Hypothalamus (tissue), 51 donors: ENCODE measurements at places on chromosomes 16 and 17.

DNA sequence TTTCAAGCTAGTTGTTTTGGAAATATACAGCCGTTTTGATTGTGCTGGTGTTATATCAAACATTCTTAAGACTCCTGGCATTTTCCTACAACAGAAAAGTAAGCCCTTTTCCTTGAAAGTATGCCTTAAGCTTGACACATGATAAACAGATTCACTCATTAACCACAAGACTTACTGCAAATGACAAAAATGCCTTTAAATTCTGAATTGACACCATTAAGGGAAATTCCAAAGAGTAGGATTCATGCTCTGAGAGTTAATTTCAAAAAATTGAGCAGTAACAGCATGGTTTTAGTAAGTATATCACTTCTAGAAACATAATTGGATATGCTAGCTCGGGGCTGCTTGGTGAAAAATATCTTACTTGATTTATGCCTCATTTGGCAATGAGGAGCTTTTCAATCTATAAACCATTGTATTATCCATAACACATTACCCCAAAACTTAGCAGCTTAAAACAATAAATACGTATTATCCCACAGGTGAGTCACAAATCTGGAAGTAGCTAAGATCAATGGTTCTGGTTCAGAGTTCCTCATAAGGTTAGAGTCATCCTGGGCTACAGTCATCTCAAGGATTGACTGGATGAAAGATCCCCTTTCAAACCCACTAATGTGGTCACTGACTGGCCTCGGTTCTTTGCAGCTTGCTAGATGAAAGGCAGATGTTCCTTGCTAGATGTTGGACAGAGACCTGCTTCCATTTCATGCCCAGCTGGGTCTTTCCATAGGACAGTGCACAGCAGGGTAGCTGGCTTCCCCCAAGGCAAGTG is 8.2 kb upstream of the PHAF1 start:
- no peak for DNase-seq

DNA sequence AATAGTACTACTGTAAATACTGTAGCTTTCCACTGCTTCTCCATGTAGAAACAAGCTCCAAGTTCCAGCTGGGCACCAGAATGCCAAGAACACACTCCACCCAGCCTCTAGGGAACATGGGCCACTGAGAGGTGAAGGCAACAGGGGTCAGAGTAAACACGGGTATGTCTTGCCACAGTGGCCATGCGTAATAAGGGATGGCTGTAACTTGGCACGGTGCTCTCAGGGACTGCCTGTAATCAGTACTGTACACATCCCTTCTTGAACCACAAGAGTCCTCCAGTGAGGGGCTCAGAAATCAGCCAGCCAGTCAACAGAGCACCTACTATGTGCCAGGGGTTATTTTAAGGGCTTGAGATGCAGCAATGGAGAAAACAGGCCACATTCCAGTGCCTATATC is 10.8 kb downstream of the LRRC59 start:
- DNase-seq = no peak

DNA sequence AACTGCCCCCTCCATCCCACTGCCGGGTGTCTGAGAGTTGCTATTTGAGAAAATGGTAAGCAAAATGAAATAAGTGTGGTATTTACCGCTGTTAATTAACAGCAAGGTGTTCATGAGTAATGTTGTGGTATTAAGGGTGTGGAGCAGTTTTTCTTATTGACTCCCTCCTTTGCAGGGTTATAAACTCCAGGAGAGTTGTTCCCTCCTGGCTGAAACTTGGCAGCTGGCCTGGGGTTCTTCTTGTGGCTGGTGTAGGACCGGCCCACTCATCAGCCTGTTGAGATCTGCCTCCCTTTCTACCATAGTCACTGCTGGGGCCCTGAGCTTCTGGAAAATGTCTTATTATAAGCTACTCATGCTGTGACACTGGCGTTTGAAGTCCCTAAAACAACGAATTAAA is 128.6 kb downstream of the SOX9 start:
- DNase-seq = no peak

DNA sequence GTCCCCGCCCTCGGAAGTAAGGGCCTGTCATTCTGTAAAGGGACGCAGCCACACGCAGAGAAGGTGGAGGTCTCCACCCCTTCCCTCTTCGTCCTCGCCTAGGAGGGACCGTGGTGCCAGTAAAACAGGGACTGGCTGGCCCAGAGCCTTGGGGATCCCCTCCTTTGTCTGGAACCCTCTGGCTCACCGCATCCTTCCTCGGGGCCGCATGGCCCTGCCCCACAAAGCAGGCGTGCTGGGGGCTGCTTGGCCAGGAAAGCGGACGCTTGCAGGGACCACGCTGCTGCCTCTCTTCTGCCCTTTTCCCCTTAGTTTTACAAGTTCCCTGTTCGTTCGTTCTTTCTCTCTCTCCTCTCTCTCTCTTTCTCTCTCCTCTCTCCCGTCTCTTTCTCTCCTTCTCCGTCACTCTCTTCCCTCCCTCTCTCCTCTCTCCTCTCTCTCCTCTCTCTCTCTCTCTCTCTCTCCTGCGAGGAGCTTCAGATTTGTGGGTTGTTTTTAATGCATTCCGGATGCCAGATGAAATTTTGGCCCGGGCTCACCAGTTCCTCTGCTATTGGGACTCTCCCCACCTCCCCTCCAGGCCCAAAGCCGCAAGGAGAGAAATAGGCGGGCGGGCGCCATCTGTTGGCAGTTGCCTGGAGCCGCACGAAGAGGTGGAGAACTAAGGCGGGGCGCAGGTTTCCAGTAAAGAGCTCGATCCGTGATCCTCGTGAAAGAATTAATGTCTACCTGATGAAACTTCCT is 35.1 kb upstream of the CDRT4 start:
- peak; percentile 70 for DNase-seq

- no peak for DNase-seq
Observed at GRCh38 chr16:85278839-85279238, 166.6 kb upstream of the CIBAR2 start.

DNA sequence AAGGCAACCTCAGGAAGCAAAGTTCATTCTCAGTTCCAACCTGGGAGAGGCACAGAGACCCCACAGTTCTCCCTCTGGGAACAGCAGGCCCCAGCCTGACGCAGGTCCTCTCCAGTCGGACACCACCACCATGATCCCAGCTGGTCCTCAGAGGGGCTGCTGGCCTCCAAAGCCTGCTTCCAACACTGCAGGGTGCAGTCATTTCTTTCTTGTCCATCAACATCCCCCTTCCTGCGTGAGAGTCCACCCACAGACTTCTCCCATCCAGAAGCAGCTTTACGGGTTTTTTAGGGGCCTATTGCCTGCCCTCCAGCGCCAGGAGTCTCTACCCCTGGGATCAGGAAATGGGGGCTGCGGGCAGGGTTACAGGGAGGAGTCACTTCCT is 29.3 kb upstream of the TNRC6C start:
- no peak for DNase-seq

DNA sequence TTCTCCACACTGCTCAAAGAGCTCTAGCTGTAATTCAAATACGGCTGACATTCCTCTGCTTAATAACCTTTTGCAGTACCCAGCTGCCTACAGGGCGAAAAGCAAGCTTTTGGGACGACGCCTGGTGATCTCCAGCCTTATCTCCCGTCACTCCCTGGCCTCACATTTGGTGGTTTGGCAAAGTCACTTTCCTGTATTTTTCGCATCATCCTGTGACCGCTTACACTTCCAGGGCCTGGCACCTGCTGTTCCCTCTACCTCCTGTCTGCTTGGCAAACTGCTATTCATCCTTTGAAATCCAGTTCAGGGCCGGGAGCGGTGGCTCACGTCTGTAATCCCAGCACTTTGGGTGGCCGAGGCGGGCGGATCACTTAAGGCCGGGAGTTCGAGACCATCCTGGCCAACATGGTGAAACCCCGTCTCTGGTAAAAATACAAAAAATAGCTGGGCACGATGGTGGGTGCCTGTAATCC is 2.7 kb upstream of the BHLHA9 start:
- DNase-seq = no peak

DNA sequence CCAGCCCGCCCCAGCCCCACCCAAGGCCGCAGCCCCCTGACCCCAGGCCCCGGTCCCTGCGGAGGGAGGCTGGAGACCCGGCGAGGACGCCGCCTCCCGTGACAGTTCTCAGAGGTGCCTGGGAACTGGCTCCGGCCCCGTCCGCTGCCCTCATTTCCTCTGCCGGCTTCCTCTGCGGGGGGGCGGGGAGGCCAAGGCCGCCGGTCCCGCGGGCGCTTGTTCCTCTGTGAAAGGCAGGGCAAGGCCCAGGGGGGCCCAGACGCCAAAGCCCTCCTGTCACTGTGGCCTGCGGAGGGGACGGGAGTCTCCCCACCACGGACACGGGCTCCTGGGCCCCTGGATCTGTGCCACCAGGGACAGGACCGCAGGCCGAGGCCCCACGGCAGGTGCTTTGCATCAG is 5.0 kb upstream of the PVALEF start:
- DNase-seq = no peak

DNA sequence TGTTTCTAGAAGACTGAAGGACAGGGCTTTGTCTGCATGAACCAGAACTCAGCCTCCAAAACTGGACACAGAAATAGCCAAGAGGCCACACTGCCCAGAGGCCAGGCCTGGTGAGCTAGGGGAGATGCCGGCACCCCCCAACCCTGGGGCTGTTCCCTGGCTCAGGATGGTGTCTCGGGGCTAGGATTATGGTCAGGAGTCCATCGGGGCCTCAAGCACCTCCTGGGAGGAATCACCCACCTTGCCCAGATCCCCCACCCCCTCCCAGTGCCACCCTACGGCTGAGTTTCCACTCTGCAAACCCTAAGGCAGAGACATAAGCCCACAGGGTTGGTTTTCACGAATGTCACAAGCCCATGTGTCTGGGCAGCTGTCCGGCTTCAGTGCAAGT is 37.2 kb downstream of the SLC7A5 start:
- DNase-seq = no peak

- no peak for DNase-seq
Observed at GRCh38 chr16:64312980-64313379, 808.9 kb downstream of the CDH11 start.

GRCh38 chr16:82300374-82300951 is 130.4 kb upstream of the MPHOSPH6 start:
- no peak for DNase-seq

- no peak for DNase-seq
Observed at GRCh38 chr17:82960419-82961271, 118.8 kb upstream of the METRNL start.

DNA sequence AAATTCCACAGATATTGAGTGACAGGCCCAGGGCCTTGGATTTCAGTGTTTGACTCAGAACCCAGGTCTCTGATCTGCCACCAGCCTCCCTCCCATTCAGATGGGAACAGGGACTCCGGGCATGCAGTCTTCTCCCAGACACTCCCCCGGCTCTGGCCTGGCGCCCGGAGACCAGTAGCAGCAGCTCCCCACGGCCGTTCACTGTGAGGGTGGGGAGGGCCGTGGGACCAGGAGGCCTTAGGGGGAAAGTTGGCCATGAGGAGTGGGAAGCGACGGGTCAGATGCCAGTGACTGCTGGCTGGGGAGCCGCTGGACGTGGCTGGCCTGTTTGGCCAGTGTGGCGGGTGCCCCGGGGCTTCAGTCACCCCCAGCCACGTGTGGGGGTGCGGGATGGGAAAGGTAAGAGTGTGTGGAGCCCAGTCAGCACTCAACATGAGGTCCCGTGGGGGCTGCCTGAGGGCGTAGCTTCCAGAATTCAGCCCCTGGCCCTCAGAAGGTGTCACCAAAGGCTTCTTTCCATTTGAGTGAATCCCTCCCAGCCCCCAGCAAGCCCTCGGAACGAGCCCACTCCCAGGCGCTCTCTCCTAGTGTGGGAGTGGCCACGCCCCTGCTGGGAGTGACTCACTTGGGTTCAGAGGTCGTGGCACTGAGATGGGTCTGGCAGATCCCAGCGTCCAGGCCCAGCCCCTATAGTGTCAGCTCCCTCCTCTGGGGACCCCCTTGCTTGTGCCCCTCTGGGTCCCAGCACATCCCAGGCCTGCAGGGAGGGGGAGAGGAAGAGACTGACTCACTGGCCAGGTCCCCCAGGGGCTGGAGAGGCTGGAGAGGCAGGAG is 309.4 kb downstream of the SEC14L1 start:
- peak; percentile 83 for DNase-seq

DNA sequence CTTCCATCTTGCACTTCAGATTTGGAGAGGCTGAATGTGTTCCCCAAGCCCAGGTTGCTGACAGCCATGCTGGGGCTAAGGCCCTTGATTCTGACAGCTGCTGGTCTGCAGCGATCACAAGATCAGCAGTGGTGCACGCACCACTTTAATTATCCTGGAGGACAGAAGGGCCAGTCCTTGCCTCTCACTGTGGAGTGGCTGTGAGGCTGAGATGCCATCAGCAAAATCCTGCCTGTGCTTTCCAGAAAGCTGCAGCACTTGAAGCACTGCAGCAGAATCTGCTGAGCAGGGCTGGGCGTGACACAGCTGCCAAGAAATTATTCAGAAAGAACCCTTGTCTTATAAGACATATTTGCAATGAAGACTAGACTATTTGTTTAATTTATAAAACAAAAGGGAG is 37.1 kb downstream of the NUP93 start:
- DNase-seq = no peak

DNA sequence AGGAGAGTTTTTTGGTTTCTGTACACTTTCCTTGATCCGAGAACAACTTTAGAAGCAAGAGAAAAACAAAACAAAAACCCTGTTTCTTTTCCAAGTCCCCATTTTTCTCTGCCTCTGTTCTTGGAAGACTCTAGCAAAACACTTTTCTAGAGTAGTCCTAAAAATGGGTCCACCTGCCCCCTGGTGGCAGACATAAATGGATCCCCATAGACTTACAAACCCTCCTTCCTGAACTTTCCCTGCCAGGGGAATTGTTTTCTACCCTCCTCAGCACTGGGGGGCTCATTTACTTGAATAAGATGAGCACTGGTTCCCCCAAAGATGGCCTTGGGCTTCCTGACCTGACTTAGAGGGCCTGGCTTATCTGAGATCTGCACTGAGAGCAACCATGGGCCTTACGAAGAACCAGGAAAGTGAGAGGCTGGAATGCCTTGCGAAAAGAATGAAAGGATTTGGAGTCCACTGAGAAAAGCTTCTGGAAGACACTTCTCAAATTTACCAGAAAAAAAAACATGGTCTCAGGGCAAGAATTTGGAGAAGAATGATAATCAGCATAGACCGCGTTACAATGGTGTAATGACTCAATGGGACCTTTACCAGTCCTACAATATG is 48.0 kb upstream of the CDYL2 start:
- no peak for DNase-seq

- no peak for DNase-seq
Observed at GRCh38 chr16:81535679-81536360, 91.2 kb downstream of the CMIP start.

- DNase-seq = no peak
Observed at GRCh38 chr16:80883159-80883642, 78.8 kb upstream of the CDYL2 start.

- DNase-seq = no peak
Observed at GRCh38 chr17:41547921-41548843, 20.1 kb upstream of the KRT19 start.

DNA sequence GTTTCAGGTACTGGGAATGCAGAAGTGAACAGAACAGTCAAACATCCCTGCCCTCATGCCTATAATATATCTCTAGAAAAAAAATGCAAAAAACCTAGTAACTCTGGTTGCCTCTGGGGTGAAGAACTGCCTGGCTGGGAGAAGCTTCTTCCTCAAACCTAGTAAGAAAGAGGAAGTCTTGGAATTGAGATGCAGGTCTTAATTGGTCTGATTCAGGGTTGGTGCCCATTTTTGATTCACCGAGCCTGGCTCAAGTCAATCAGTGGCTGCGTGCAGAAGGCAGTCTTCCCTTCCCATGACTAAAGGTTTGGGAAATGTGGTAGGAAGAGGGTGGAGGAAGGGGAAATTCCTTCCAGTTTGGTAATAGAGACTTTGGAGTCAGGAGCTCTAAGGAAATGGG is 22.4 kb downstream of the CDRT15 start:
- DNase-seq = no peak

GRCh38 chr16:66435896-66436295 is 8.8 kb downstream of the BEAN1 start:
- no peak for DNase-seq

GRCh38 chr17:21194703-21195102 is 19.3 kb downstream of the TMEM11 start:
- DNase-seq = no peak
